Activated T-cell treated with anti-CD3 and anti-CD28 coated beads for 1 hour (primary cell): ENCODE measurements at places on chromosomes 11 and 22.

- no peak for DNase-seq
Observed at GRCh38 chr22:29772170-29772641, 5.0 kb downstream of the UQCR10 start.

- DNase-seq, result no peak
Observed at GRCh38 chr22:49152127-49152938, 675.3 kb downstream of the BRD1 start.

GRCh38 chr11:8250434-8250833 lies 13.2 kb downstream of the LMO1 start:
- DNase-seq, result no peak

- no peak for DNase-seq
Observed at GRCh38 chr11:565921-566509, 5.2 kb downstream of the RASSF7 start.

GRCh38 chr11:850775-851763 lies 8.4 kb downstream of the TSPAN4 start:
- no peak for DNase-seq

DNA sequence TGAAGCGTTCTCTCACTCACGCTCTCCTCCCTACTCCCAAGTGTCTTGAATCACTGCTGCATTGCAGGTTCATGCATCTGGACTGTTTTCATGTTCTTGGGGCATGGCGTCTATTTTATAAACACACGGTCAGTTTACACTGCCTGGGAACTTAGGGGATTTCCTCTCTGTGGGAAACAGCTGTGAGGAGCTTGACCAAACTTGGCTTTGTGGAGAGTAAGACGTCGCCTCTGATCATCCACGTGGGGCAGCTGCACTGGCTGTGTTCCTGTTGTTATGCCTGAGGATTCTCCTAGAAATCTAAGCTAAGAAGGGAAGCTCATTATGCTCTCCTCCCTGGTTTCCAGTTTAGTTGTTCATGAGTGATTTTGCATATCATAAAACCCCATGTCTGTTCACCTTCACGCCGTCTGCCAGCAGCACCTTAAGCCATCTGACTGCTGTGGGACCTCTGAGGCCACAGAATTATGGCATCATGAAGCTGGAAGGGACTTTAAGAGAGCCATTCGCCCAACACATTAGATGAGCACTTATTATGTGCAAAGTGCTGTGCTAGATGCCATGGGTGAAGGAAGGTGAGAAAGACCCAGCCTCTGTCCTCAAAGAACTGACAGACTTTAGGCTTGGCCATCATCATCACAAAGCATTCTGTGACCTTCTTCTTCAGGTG lies 38.8 kb upstream of the POU2AF1 start:
- DNase-seq, result no peak

DNA sequence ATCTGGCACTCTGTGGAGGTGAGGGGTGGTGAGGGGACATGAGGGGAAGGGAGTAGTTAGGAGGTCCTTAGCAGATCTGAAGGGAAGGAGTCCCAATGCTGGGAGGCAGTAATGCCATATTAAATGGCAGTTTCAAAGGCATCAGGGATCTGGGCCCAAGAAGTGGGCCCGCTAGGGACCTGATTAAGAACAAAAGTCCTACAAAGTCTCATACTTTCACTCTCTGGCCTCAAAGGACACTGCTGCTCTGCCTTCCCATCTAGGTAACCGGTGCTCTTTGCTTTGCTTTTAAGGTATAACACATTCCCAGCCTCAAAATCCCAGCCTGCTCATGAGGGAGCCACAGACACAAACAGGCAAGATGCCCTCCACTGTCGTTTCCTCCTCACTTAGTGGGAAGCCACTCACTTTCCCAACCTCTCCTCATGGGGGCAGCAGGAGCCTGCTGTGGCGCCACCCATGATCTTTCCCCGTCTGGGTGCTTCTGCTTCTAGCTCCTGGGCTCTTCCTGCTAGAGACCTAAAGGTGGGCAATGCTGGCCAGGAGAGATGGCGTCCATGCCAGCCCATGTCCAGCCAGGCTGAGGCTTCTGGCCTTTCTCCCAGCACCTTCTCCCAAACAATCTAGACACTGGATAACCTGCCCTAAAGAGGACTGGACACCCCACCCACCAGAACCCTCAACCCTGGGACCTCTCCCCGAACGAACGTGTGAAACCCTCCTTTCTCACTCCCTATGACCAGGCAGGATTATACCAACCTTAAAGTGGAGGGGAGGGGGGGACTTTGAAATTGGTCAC lies 68.3 kb downstream of the PLEKHA7 start:
- no peak for DNase-seq

GRCh38 chr11:17988465-17988864 lies 24.4 kb downstream of the SERGEF start:
- DNase-seq, result no peak

DNA sequence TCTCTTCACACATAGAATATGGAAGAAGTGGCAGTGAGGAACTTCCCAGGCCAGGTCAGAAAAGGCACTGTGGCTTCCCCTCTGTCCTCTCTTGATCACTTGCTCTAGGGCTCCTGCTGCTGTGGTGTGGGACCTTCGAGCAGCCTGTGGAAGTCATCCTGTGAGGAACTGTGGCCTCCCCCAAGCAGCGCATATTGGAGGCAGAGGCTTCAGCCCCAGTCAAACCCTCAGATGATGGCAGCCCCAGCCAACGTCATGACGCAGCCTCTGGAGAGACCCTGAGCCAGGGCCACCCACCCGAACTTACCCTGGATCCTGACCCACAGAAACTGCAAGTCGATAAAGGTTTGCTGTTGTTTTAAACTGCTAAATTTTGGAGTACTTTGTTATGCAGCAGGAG lies 444.9 kb downstream of the TBC1D22A start:
- no peak for DNase-seq

GRCh38 chr11:12771875-12772274 lies 97.7 kb downstream of the TEAD1 start:
- DNase-seq, result no peak

DNA sequence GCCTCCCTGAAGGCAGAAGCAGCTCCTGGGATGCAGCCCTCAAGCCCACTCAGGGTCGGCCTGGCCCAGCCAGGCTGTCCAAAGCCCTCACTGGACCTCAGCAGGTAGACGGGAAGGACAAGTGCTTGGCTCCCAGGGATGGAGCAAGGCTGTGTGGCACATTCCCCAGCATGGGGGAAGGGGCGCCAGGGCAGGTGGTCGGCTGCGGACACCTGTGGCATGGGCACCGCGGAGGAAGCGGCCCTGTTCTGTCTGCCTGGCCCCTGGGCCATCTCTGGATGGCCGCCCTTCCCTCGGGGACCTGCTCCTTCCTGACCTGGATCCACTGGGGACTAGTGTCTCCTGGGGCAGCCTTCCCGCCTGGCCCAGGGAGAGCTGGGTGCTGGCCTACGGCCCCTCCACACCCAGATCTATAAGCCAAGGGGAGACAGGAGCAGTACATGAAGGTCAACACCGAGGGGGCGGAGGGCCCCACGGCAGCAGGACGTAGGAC lies 26.0 kb downstream of the CHID1 start:
- DNase-seq, result no peak

- DNase-seq, result no peak
Observed at GRCh38 chr22:36776722-36777121, 803 bp upstream of the IFT27 start.
